ENCODE measurements at places on chromosomes 13 and 19.

GRCh38 chr19:20482721-20483120 lies 82.9 kb downstream of the ZNF737 start:
- no peak for DNase-seq

- DNase-seq, result no peak
Measured at GRCh38 chr13:101925731-101926130, 473.3 kb downstream of the ITGBL1 start.

DNA sequence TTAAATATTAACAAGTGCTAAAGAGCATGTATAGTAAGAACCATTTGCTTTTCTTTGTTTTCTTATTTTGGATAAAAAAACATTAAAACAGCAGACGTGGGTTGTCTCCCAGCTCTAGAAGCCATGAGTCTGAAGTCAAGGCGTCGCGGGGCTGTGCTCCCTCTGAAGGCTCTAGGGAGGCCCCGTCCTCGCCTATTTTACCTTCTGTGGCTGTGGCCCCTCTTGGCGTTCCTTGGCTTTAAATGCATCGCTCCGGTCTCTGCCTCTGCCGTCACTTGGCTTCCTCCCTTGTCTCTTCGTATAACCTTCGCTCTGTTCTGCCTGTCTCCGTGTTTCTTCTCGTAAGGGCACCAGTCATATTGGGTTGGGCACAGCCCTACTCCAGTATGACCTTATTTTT lies 75.3 kb downstream of the ING1 start:
- DNase-seq, result no peak

DNA sequence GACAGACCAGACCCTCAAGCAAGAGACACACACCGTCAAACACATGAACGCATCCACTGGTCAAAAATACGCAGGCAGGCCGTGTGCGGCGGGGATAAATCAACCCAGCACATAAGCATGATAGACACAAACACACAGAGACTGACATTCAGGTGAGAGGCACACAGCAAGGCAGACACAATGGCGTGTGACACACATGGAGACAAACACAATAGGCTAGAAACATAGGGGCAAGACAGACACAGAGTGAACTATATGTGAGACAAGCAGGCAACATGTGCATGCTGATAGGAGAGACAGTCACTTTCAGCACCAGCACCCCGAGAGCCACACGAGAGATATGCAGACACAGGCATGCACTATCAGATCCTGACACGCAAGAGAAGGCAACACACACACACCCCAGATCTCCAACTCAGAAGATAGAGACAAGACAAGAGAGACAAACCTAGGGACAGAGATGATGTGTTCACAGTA lies 6.9 kb upstream of the JUNB start:
- DNase-seq, result no peak

DNA sequence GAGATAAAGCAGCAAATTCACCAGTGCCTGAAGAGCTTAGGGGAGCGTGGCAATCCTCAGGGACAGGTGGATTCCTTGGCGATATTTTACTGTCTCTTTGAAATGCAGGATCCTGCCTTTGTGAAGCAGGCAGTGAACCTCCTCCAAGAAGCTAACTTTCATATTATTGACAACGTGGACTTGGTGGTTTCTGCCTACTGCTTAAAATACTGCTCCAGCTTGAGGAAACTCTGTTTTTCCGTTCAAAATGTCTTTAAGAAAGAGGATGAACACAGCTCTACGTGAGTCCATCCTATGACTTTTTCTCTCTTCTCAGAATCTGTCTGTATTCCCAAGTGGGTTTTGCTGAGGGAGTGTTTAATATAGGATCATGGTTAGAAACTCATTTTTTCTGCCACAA lies 22.6 kb downstream of the NLRP4 start:
- DNase-seq, result no peak

DNA sequence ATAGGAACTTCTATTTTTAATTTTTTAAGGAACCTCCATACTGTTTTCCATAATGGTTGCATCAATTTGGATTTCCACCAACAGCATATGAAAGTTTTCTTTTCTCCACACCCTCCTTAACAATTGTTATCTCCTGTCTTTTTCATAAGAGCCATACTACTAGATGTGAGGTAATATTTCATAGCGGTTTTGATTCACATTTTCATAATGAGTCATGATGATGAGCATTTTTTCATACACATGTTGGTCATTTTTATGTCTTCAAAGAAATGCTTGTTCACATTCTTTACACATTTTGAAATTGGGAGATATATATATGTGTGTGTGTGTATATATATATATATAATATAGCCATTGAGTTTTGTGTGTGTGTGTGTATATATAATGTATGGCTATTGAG lies 420.3 kb upstream of the PCDH9 start:
- no peak for DNase-seq

GRCh38 chr19:32651729-32652140 lies 23.2 kb downstream of the ANKRD27 start:
- DNase-seq, result no peak

- no peak for DNase-seq
Measured at GRCh38 chr13:106324444-106324843, 211.0 kb downstream of the EFNB2 start.
